ENCODE measurements at places on chromosomes 3 and 15.

GRCh38 chr3:187909866-187910265 is 164.6 kb upstream of the BCL6 start:
- no peak for DNase-seq

- DNase-seq = peak; percentile 48
These were observed 18.8 kb upstream of the SATB1 start for GRCh38 chr3:18443665-18444594.

DNA sequence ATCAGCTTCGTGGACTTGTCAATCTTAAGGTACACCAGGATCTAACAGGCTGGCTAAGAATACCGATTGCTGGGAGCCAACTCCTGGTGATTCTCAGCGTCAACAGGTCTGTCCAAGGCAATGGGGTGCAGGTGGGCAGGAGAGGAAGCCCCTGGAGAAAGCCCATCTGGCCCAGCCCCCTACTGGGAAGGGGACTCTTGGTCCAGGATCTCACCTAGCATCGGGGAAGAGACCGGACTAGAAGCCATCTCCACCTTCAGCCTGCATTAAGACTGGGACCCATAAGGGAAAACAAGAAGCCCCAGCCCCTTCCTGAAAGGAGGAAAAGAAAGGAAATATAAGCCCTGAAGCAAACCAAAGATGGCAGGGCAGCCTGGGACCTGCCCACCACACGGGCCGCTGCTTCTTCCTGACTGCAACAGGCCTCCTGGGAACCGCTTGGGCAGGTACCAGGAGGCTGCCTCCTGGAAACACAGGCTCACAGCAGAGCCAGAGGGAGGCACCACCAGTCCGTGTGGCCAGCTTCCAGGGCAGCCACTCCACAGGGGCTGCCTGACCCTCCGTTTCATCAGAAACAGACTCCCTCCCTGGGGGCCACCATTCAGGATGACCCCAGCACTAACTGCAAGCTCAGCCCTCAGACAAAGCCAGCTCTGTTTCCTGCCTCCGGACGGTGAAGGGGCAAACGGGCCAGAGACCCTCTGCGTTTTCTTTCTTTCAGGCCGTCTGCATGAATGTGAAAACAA is 100.2 kb downstream of the LRIG1 start:
- no peak for DNase-seq

DNA sequence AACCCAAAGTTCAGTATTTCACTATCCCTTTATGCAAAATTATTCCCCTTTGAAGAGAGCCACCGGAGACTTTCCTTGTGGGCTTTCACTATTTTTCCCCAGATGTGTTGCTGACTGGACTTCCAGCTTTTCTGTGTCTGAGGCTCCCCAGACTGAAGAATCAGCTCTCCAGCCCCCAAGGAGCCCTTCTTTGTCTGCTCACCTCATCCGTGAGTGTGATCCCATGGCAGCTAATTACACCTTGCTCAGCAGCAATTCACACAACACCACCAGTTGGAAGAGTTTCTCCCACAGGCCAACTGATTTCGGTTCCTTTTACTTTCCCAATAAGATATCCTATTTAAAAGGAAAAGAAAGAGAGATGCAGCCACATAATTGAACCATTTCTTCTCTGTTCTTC is 249.5 kb upstream of the TRIM42 start:
- DNase-seq = no peak

DNA sequence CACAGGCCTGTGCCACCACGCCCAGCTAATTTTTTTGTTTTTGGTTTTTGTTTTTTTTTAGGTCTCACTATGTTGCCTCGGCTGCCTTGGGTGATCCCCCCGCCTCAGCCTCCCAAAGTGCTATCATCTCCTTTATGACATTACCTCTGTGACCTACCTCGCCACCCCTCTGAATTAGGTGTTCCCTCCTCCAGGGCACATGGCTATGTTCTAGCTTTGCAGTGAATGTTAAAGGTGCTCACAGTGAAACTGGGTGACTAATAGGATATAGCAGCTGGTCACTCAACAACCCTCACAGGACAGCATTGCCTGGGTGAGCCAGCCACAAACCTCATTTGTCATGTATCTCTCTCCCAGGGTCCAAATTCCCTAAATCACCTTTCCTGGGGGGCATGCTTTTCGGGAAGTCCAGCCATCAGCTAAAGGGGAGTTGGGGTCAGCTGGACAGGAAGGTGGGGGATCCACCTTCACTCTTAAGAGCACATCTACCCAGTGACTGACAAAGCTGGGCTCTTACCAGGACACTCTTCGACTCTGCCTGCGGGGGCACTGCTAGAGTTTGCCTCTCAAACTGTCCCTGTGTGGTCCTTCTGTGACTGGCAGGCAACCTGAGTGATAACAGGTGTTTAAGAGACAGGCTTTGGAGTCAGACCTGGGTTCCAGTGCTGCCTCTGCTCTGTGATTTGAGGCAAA is 1.6 kb upstream of the TTLL3 start:
- DNase-seq = no peak

GRCh38 chr3:177960014-177960413 is 576.2 kb upstream of the KCNMB2 start:
- DNase-seq = no peak

GRCh38 chr3:137471130-137471529 is 293.0 kb upstream of the SOX14 start:
- no peak for DNase-seq

DNA sequence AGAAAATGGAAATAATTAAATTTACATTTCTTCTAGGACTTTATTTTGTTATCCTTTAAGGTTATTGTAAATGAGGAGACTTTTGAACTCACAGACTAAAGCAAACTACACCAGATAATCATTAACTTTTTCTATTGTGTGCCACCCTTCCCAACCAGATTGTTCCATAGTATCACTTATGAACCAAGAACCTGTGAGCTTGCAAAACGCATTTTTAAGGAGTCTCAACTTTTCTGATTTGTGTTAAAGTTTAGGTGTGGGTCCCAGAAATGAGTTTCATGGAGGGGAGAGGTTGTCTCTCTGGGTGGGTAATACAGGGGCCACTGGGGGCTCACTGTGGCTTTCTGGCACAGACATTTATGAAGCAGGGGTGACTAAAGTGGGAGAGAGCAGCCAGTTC is 75.7 kb downstream of the IGF1R start:
- DNase-seq = no peak

All from upper lobe of left lung (tissue), 6 donors.